ENCODE measurements at places on chromosomes 3 and 15.
A peak's percentile ranks its signal among the peaks of the same experiment; 100 is the strongest.

- no peak for DNase-seq
Observed at GRCh38 chr3:157066335-157067098, 93.4 kb downstream of the CCNL1 start.

DNA sequence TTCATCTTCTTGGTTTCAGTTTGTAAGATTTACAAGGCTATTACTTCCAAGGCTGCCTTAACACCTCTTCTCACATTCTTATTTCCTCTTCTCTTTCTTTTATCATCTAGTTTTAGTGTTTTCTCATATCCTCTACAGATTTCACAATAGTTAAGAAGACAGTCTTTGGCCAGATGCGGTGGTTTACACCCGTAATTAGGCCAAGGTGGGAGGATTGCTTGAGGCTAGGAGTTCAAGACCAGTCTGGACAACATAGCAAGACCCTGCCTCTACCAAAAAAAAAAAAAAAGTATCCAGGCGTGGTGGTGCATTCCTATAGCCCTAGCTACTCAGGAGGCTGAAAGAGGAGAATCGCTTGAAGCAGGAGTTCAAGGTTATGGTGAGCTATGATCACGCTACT, 3.5 kb upstream of the ALDH1A2 start:
- DNase-seq, result no peak

DNA sequence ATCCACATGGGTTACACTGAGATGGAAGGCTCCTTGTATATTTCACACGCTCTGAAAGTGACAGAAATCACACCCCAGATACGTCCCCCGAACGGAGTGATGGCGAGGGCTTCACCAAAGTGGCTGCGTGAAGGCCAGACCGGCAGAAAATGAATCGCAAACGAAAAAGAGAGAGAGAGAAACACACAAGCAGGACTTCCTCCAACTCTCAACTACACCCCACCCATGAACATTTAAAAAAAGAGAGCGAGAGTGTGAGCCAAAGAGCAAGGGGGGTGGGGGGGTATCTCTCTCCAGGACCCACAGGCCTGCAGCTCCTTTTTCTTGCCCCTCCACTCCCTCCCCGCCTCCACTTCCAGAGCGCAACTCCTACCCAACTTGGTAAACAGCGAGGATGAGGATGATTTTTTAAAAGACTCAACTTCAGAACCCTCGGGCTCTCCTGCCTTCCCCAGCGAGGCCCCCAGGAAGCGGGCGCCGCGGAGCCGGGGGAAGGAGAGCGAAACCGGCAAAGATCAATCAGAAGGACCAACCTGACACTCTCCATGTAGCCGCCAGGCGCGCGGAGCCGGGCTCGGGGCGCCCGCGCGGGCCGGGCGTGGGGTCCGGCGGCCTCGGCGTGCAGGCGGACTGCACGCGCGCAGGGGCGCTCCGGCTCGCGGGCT, 519.1 kb downstream of the FOXP1 start:
- DNase-seq, result no peak

DNA sequence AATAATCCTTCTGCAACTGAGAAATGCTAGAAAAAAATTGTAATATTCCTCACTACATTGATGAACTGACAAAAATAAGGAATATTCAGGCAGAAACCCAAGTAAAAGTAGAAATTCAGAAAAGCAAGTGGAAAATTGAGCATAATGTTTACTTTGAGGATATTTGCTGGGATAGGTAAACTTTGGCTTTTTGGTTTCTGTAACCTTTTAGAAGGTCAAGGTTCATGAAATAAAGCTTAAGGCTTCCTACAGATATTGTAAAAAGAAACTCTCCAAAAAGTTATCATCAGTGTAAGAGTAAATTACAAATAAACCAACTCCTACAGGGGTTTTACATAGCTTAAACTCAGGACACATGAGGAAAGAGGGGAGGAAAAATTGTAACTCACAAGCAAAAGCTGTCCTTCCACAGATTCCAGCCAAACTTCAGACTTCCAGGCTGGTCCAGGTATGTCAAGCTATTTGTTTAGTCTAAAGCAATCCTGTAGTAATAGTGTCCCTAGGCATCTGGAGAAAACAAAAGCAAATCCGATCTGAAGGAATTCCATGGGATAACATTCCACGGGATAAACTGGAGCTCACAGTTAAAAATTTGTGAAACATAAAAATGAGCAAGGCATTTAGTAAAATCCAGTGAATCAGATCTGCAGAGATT, 21.1 kb downstream of the C3orf70 start:
- DNase-seq, result no peak

- DNase-seq, result no peak
Observed at GRCh38 chr15:59812889-59813288, 123.8 kb upstream of the BNIP2 start.

- no peak for DNase-seq
Observed at GRCh38 chr3:120129051-120129450, 34.8 kb upstream of the GSK3B start.

DNA sequence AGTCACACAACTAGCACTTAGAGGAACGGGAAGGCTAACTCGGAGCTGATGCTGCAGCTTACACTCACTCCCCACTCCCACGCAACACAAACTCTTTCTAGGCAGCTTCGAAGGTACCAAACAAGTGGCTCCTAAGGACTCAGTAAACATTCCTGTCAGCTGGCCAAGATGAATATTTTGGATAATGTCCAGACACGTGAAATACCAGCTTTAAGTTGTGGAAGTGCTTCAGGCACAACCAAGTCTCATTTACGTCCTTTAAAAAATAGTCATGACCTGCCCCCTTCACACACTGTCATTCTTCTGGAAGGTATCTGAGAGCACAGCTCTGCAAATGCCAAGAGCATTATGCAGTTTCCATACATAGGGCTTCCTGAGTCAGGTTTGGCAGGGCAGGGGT, 1005.9 kb upstream of the CFAP20DC start:
- DNase-seq, result no peak

DNA sequence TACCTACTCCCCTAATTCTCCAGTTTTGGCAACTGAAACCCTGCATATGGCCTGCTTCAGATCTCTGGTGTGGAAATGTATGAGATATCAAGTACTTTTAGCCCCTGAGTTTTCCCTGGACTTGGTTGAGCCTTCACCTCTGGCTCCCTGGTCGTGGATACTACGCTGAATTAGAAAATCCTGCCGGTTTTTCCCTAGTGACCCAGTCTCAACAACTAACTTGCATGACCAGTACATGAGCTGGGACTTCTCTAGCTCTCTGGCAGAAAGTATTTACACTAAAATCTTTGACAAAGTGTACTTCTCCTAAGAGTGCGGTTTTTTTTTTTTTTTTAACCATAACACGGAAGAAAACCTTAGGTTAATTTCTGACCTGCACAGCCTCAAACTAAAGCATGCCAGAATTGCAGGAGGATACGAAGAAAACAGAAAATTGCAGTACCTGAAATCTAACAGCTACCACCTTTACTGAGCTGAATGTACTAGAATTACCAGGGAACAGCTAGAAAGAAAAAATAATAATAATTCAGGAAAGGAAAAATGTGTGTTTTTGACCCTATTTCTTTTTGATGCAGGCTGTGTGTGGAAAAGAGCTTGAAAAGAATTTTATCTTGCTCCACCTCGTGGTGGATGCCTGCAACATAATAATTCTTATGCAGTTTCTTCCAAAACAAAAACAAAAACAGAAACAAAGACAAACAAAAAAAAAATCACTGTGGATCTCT, 165.6 kb downstream of the GMNC start:
- DNase-seq, result peak; percentile 9

GRCh38 chr3:170907637-170908234, 701 bp downstream of the EIF5A2 start:
- DNase-seq, result no peak

- DNase-seq, result no peak
Observed at GRCh38 chr15:31248263-31248662, 78.4 kb upstream of the KLF13 start.

Data from NT2/D1 (cell line).